ENCODE measurements at places on chromosomes 4 and X.

DNA sequence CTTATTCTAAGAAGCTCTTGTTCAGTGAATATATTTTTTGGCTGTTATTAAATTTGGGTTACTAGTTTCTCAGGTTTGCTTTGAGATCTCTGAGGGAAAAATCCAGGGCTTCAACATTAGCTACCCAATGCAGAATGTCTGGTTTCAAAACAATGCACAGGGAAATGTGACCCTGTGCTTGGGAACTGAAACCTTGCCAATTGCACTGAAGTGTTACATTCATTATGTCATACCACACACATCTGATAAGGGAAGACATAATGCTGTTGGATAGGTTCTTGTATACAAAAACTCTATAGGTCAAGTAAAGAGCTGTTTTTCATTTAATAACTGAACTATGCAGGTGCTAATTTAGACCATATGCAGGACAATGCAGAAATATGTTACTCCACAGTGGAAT, 345.3 kb upstream of the BMP3 start:
- DNase-seq, result no peak

GRCh38 chrX:283115-283845, 2.1 kb downstream of the PLCXD1 start:
- DNase-seq, result peak; percentile 89

DNA sequence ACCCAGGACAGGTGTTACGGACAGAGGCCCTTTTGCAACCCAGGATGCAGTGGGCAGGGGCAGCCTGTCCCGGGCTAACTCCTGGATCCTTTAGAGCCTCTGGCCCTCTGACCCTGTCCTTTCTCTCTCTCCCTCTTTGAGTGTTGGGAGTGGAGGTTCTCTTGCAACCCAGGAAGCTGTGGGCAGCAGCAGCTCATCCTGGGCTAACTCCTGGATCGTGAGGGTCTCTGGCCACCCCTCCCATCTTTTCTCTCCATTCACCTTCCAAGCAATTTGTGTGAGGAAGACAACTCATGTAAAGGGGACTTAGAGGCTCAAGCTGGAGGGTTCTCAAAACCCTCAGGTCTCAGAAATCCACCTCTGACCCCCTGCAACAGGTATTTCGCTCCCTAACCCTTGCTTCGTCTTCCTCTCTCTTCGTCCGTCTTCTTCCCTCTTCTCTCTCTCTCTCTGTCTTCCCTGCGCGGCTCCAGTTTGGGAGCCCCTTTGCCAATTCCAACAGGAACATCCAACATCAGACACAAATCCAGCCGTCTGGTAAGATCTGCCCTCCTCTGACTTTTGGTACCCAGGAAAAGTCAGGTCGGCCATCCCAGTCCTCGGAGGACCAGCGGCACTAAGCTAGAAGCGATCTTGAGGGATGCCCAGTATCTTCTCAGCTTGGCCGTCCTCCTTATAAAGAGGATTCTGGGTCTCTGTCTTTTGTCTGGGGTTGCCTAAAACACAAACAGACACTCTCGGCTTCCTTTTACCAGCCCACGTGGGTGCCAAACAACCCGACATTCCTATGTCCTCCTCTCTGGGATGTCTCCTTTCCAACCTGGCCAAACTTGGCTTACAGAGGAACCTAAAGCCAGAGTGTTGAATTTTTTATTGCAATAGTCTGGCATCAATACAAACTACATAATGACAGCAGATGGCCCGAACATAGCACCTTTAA, 7.9 kb downstream of the ASMTL start:
- DNase-seq, result peak; percentile 5

GRCh38 chr4:99404595-99405287, 30.4 kb downstream of the ADH7 start:
- DNase-seq, result no peak

DNA sequence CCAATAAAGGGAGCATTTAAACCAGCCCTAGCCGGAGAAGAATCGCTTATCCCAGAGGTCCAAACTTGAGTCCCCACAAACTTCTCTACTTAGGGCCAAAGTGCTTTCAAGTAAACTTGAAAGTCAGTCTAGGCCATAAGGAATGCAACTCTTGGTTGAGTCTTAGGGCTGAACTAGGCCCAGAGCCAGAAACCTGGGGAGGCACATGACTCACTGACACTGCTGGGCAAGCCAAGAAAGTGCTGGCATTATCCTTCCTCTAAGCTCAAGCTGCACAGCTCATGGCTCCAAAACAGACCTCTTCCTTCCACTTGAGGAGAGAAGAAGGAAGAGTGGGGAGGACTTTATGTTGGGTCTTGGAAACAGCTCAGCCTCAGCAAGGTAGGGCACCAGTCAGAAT, 1257.3 kb upstream of the DIAPH2 start:
- DNase-seq, result no peak

DNA sequence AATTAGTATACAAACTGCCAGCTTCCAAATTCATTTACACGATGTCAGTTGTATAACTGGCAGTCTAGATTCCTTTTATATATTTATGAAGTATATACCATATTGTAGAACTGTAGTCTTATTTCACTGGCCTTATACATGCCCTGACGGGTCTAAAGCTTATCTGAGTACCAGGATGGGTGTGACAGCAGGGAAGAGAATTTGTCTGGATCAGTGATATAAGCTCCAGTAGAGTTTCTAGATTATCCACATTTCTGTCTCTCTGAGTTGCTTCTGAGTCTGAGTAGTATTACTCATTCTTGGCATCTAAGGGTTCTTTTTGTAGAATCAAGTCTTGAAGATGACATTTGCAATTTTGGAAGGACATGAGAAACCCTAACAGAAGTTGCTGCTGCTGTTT, 101.3 kb downstream of the RPA4 start:
- no peak for DNase-seq

DNA sequence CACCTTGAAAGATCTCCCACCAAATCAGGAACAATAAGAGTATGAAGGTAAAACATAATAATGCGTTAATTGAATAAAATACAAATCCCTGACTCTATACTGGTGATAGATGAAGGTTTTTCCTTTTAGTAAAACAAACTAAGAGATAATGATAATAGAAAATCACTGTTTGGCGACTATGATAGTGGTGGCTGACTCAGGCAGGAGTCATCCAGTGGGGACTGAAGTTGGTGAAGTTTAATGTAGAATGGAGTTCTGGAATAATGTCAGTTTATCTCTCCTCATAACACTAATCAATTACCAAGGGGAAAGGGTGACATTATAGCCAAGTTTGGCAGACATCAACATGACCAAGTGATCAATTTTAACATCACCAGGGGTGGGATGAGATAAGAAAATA, 21.3 kb downstream of the ABCG2 start:
- DNase-seq, result no peak

- no peak for DNase-seq
These were observed 99.0 kb upstream of the DUSP21 start for GRCh38 chrX:44744799-44745198.

DNA sequence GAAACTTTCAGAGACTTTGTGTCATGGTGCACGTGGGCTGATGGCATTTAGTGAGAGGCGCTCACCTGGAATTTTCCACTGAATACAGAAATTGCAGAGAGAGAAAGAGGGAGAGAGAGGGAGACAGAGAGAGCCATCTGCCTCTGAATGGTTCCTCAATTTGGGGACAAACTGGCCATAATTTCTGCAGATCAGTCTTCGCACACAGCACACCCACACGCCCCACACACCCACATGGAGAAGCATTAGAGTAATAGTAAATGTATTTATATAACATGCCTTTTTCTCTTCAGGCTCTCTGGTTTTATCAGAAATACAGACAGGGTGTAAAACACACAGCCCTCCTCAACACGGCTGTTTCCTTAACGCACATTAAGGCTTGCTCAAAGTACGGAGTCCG, 38.6 kb downstream of the PRKX start:
- no peak for DNase-seq

DNA sequence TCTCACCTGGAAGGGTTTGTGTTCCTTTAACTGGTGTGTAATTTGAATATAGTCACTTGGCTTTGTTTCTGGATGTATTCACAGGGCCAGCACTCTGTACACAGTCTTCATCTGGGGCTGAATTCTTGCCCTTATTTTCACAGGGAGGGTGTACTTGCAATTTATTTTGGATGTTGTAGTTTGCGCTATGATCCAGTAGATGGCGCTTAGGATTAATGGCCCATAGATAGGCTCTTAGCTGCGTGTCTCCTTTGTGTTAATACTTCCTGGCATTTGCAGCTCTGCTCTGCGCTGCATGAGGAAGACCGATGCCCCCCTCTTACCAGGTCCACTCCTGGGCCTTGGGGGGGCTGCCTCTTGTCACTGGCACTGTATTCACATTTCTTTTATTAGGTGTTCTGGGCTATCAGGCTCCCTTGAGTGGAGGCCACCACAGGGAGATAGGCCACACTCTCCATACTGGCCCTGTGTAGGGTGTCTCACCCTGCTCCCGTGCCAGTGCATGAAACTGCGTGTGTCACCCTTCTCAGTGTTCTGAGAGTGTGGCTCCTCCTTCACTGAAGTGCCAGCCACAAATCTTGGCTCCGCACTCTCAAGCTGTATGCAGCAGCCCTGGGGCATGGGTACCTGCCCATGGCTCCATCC, 562.2 kb downstream of the ZIC3 start:
- DNase-seq, result no peak

DNA sequence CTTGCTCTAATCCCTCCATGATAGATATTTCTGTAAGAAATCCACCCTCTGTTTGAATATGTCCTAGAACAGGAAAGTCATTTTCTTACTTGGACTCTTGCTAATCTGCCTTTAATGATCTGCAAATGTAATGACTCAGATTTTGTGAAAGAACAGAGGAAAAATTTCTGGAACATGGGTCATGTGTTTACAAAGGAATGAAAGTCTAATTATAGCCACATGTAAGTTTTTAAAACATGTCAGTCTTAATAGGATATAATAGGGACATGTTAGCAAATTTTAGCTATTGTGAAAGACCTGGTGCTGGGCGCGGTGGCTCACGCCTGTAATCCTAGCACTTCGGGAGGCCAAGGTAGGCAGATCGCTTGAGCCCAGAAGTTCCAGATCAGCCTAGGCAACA, 47.6 kb downstream of the GRK4 start:
- no peak for DNase-seq

- no peak for DNase-seq
These were observed 42.5 kb downstream of the RAB40AL start for GRCh38 chrX:102979536-102979935.

DNA sequence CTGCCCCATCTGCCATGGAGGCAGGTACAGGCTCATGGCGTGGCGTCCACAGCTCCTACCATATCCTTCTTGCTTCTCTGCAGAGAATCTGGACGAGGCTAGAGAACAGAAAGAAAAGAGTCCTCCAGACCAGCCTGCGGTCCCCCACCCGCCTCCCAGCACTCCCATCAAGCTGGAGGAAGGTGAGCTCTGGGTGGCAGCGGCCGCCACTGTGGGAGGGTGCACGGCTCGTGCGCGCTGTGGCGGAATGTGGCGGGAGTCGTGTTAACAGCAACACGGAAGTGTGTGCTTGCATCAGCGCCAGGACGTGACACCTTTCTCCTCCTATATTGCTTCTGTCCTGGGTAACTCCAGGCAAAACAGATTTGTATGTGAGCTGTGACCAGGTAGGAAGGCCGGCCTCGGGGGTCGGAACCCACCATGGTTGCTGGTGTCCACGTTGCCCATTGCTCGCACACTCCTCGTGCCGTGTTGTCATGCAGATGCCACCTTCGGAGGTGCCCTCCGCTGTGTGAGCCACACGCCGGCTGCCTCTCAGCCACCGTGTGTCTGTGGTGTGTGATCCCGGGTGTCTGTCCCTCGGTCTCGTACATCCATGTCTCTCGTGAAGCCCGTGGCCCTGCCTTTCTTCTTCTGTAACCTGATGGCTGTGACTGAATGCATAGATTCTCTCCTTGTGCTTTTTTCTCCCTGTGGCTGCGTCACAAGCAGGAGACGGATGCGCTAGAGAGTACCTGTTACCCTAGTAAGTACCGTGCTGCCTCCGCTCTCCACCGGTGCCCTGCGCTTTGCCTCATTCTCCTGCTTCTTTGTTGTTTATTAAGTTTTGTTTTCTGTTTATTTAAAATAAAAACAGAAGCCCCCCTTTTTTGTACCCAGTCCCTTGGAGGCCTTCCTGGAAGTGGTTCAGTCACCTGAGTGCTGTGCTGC, 37.0 kb downstream of the NOP14 start:
- no peak for DNase-seq

GRCh38 chr4:90840828-90841227, 713.6 kb downstream of the CCSER1 start:
- no peak for DNase-seq

- DNase-seq, result no peak
These were observed 838 bp upstream of the ABCG2 start for GRCh38 chr4:88159229-88159725.

DNA sequence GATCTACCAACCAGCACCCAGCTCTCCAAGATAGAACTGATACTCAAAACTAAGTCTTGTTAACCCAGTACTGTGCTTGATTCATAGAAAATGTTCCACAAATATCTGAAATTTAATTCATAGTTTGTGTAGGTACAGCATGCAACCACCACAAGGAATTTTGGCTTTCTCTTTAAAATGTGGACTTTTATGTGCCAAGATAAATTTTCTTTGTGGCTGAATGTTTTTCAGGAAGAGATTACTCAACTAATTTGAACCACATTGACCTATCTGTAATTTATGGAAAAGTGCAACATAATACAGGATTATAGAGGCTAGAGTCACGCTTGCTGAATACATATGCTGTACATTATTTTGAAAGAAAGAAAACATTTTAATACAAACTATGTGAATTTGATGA, 730.8 kb downstream of the IL1RAPL1 start:
- no peak for DNase-seq

DNA sequence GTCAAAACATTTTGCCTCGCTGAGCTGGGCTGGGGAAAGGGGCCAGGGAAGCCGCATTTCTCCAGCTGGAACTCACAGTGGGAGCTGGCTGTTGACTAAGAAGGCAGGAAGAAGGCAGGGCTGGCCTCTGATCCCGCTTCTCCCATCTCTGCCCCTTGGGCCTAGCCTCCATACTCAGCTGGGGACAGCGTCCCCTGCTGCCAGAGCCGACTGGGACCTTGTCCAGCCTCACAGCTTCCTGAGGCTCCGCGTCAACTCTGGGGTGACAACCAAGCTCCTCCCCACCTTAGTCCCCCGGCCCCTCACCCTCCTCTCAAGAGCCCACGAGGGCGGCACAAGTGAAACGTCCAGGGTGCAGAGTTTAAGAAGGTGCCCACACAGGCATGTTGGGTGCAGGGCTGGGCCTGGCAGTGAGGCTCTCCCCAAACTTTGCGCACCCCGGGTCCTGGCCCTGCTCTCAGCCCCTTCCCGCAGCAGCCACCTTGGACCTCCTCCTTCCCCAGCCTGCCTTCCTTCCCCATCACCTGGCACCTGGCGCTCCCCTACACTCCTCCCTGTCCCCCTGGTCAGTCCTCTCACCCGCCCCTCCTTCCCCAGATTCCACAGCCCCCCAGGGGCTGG, 100.8 kb downstream of the PSAPL1 start:
- DNase-seq, result no peak

DNA sequence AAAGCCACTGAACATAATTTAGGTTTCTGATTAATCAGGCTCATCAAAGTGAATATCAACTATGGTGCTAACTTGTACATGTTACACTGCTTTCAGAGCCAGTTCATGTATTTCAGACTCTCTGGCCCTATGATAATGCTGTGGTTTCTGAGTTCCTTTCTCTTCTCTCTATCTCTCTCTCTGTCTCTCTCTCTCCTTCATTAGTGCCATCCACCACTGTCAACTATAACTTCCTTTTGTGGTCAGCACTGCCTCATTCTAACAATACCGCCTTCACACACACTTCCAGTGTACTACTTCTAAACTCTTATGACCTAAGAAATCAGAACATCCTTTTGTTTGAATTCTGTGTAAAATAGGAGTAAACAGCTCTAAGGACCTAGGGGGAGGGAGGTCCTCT, 907.1 kb downstream of the RPA4 start:
- DNase-seq, result no peak

All from breast epithelium (tissue), 4 donors.